ENCODE measurements at places on chromosomes 5 and 9.

- DNase-seq = no peak
These were observed 90.2 kb downstream of the TMEM174 start for GRCh38 chr5:73263001-73263710.

- no peak for DNase-seq
These were observed 39.2 kb upstream of the GCNT4 start for GRCh38 chr5:75091597-75091996.

DNA sequence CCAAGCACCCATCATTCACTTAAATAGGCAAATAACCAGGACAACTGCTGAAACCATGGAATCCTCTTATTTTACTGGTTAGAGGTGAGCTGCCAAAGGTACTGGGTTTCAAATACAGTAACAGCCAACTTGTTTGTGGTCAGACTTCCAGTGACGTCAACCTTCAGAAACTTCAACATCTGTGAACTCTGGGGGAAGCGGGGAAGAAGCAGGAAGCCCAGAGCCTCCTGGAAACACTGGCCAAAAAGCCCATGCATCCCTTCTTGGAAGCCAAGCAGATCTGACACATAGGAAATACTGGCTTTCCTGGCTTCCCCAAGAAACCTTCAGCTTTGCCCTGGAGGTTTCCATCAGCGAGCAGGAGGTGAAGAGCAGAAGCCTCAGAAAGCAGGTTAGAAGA lies 4.9 kb upstream of the FRRS1L start:
- no peak for DNase-seq

DNA sequence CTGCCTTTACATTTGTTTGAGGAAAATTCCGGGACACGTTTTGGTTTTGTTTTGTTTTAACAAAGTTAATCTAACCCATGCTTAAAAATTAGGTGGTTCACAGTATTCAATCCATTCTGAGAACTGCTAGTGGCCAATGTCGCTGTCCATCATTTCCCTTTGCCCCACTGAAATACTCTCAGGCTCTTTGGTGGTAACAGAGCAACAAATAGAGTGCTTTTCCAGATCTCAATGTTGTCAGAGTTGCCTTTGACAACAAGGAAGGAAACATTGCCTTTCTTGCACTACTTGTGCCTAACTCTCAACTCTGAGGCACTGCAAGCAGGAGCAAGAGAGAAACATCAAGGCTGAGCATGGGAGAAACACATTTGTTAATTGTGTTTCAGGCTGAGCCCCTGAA lies 154.0 kb downstream of the MCTP1 start:
- no peak for DNase-seq

- DNase-seq = no peak
These were observed 579.5 kb downstream of the CAAP1 start for GRCh38 chr9:26313108-26313507.

DNA sequence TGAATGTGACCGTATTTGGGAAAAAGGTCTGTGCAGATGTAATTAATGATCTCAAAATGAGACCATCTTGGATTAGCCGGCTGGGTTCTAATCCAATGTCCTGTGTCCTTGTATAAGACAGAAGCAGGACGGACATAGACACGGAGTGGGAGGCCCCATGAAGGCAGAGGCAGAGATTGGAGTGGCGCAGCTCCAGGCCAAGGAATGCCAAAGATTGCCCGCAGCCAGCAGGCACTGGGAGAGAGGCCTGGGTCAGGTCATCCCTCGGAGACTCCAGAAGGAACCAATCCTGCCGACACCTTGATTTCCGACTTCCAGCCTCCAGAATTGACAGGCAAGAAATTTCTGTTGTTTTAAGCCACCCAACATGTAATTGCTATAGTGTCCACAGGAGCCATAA lies 13.0 kb upstream of the GFI1B start:
- DNase-seq = no peak

DNA sequence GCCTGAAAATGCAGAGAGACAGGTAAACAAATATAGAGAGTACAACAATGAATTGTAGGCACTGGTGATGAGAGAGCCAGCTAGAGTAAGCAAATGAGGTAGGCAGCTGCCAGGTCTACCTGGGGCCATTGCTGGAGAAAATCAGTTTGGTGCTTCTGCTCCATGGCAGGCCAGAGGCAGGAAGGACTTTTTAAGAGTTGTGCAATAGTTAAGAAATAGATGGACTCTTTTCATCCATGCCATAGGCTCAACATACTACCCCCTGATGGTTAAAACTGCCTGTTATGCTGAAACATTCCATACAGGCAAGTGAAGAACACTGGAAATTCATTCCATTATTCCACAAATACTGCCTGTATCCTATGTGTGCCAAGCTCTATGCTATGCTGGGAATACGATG lies 86.5 kb upstream of the CCDC112 start:
- DNase-seq = no peak

- DNase-seq = no peak
These were observed 20.5 kb downstream of the AQP3 start for GRCh38 chr9:33426843-33427293.
